C1 segment of cervical spinal cord (tissue), 14 donors: ENCODE measurements at places on chromosomes 7 and 10.

GRCh38 chr10:121452581-121452980 lies 145.7 kb downstream of the FGFR2 start:
- DNase-seq: no peak

DNA sequence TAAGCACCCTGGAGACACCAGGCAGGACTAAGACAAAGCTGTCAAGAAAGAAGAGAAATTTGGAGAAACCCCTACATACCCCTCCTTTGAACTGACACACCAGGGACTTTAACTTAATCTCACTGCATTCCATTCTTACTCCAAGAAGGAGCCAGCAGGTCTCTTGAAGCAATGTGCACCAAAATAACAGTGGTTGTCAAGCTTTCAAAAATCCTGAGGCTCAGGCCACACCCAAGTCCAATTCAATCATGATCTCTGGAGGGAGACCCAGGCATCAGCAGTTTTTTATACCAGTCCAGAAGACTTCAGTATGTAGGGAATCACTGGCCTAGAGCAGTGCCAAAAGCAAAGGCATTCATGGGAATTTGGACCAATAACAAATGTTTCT lies 6.8 kb downstream of the SLC25A13 start:
- DNase-seq: no peak

DNA sequence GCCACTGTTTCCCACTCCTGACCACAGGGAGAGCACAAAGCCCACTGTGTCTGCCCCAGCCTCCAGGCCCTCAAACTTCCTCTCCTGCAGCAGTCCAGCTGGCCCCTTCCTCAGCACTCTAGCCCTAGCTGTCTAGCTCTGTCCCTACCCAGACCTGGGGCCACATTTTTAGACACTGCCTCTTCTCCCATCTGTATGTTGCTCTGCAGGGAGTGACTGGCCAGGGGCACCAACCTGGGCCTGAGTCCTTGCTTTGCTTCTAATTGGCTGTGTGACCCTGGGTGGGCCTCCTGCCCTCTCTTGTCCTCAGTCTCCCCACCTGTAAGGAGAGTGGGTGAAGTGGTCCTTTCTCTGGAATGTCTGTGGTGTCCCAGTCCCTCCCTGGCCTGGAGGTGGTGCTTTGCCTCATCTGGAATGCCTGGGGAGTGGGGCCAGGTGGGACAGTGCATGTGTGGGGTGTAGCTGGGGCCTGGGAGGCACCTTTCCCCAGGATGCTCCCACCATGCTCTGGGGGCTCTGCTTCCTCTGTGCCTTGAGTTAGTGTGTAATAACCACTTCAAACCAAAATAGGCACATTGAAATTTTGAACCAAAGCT lies 25.1 kb downstream of the AQP1 start:
- DNase-seq: no peak

DNA sequence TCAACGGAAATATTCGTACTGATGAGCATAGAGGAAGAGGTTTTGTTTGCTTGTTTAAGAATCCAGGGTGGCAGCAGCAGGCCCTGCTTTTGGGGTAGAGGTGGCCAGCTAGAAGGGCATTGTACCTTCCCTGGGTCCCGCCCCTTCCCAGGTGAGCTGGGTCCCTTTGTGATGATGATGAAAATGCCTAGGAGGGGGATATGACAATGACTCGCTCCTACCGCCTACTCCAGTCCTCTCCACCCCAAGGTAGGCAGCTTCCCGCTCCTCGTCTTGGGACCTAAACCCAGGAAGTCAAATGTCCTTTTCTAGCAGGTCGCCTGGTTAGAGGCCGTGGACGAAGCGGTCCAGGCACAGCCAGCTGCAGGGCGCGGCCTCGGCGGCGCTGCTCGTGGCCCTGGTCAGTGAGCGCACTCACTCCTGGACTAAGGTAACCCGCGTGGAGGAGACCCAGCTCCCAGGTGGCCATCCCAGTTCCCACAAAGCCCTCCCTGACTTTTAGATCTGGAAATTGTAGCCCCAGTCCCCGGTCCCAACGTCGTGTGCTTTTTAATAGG lies 141.4 kb downstream of the LSMEM1 start:
- DNase-seq: no peak

- DNase-seq: no peak
Measured at GRCh38 chr7:15936991-15937390, 250.5 kb upstream of the MEOX2 start.

GRCh38 chr7:148303295-148304082 lies 287.1 kb upstream of the C7orf33 start:
- DNase-seq: no peak

DNA sequence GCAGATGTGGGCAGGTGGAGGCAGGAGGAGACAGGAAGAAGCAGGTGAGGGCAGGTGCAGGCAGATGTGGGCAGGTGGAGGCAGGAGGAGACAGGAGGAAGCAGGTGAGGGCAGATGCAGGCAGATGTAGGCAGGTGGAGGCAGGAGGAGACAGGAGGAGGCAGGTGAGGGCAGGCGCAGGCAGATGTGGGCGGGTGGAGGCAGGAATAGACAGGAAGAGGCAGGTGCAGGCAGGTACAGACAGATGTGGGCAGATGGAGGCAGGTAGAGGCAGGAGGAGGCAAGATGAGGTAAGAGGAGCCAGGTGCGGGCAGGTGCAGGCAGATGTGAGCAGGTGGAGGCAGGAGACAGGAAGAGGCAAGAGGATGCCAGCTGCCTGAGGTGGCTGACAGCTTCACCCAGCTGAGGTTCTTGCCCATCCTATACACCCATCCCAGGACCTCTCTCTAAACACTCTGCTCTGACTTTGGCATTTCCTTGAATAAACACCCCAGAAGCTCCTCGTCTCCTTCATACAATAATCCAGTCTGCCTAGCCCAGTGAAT lies 33.0 kb downstream of the PTPRE start:
- DNase-seq: no peak

DNA sequence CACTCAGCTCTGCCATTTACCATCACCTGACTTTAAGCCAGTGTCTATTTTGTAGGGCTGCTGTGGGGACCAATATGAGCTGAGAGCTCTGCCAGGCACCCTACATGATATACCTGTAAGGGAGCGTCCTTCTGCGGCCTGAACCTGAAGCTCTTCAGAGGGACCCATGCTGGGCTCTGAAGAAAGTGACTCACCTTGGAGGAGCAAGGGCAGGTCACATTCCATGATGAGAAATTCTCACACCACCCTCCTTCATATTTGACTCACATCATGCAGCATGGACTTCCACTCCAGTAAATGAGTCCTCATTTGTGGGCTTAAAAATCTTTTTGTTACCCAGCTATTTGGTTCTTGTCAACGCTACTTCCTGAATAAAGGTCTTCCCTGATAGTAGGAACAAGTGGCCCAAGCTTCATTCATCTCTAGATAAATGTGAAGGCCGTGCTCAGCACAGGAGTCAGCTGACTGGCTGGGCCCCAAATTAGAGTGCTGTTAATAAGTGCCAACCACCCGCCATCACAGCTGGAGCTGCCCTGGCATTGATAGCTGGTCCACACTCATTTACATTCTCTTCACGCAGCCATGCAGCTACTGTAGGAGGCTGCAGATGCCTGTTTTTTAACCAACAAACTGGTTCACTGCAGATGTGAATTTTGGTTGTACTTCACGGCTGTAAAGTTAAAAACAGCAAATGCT lies 78.4 kb downstream of the RNF216 start:
- no peak for DNase-seq

- DNase-seq: no peak
Measured at GRCh38 chr10:116542007-116542677, 3.6 kb upstream of the PNLIP start.

DNA sequence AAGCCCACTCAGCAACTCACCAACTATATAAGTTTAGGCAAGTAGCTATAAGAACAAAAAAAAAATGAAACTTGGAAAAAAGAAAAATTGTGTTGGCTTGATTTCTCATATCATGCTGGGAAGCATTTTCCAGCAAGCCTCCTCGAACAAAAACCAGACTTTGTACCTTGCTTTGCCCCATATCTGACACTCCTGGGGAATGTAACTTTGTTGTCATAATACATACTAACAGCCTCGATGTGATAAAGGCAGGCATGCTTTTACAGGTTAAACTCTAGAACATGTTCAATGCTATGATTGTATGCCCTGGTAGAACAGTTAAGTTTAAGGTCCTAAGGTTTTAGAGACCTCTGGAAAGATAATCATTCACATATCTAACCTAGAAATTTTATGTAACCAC lies 11.6 kb downstream of the CFAP43 start:
- no peak for DNase-seq
